ENCODE measurements at places on chromosomes 16 and 17. TPM values are rescaled to one million over a fixed set of nuclear protein-coding genes. Genes with fewer than 3 reads are reported as not detected.

- no peak for DNase-seq
Observed at GRCh38 chr16:65989861-65990604, 376.5 kb upstream of the CDH5 start.

- DNase-seq, result no peak
Observed at GRCh38 chr17:9907883-9908648, 3.0 kb upstream of the RCVRN start.

GRCh38 chr16:50834701-50835100 lies 92.8 kb downstream of the CYLD start:
- no peak for DNase-seq

GRCh38 chr17:50866261-50866949 lies at the start of gene TOB1:
Gene TOB1, minus strand, starts transcription at chr17:50866354. Its CDS starts 2,337 bp downstream, at chr17:50864017.
- DNase-seq, result peak; percentile 99

RNF157 gene
- 21.0 TPM for total RNA-seq

PMFBP1 gene
- total RNA-seq, result 0.96 TPM

RETREG3 gene
- total RNA-seq, result 23.6 TPM

STH gene
- not detected for total RNA-seq

GRCh38 chr16:17232487-17232886 lies 238.3 kb downstream of the XYLT1 start:
- DNase-seq, result no peak

GRAP gene
- 0.46 TPM for total RNA-seq

USP22 gene
- total RNA-seq, result 244 TPM

DNA sequence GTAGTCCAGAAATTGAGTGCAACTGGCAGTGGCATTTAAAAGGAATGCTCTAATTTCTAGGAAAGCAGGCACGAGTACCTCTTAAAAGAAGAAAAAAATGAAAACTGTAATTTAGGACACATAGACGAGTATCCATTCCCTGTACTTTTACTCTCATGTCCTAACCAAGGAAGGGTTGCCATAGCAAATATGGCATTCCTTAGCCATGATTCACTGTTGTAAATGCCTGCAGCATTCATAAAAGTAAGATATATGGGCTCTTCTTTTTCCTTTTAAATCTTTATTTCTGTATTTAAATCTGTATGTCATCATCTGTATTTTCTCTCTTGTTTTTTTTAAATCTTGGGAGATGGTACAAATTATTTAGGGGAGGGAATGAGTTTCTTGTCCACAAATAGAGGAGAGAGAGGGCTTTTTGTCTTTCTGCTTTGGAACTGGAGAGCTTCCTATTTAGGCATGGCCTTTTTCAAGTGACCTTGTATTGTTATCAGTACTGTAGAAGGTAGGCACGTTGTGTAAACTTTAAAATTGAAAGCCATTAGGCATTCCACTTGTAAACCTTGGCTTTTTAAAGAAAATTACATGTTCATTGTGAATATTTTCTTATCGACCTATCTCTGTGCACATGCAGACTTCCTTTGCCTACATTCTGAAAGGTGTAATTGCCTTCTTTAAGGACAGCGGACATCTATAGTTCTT lies 50.0 kb downstream of the TENT4B start:
- DNase-seq, result no peak

PIK3R5 gene
- total RNA-seq, result 0.90 TPM

DNA sequence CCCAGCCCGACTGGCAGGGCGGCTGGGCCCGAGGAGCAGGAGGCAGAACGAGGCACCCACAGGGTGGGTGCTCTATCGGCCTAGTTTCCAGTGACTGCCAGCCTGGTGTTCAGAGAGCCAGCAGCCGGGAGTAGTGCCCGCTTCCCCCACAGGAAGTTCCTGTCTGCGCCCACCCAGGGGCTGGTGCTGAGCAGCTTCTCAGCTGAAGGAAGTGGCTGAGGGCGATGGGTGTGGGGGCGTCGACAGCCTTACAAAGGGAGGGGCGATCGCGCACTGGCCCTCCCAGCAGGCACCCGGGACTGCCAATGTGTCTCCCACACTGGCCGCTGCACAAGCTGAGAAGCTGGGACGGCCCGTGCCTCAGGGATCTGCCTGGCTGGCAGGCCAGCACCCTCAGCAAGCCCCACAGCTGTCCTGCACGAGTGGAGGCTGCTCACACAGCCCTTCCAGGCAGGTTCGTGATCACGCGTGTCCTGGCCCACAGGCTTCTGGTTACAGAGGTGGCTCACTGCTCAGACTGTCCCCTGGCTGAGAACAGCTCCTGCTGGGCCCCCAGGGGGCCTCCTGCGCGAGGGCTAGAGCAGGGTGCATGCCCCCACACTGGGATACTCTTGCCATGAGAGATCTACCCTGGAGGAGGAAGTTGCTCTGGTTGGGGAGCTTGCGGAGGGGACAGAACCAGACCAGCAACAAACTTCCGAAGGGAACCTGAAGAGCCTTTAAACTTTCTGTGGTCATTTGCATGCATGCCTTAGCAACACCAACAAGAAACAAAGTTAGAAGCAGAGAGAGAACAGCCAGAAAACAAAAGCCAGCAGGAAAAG lies 2.5 kb downstream of the RNF166 start:
- DNase-seq, result no peak

GDPD3 gene
- 0.12 TPM for total RNA-seq

DNA sequence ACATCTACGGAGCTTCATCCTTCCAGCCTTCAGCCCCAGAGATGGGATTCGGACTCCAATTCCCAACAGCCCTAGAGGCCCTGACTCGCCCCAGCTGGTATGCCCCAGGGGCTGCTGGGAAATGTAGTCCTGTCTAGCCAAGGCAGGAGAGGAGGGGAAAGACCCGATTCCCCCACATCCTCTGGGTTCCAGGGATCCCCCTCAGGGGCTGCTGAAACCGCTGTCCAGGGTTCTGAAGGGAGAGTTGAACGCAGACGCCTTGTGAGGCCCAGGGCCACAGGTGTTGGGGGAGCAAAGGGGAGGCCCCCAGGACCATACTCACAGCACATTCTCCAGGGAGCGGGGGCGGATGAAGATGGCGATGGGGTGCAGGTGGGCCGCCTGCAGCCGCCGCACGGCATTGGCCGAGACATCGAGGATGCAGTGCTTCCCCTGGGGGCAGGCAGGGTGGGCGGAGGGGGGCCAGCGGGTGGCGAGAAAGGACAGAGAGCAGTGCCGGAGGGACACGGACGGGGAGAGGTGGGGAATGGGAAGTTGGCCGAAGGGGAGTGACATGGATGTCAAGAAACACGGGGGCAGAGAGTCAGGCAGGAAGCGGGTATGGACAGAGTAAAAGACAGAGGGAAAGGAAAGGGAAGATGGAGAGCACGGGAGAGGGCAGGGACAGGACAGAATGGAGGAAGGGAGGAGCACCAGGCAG lies 12.6 kb upstream of the ASGR1 start:
- peak; percentile 86 for DNase-seq

- DNase-seq, result no peak
Observed at GRCh38 chr16:85221771-85222154, 109.5 kb upstream of the CIBAR2 start.

WNT9B gene
- not detected for total RNA-seq

TBC1D28 gene
- not detected for total RNA-seq

CNTNAP4 gene
- not detected for total RNA-seq

DNA sequence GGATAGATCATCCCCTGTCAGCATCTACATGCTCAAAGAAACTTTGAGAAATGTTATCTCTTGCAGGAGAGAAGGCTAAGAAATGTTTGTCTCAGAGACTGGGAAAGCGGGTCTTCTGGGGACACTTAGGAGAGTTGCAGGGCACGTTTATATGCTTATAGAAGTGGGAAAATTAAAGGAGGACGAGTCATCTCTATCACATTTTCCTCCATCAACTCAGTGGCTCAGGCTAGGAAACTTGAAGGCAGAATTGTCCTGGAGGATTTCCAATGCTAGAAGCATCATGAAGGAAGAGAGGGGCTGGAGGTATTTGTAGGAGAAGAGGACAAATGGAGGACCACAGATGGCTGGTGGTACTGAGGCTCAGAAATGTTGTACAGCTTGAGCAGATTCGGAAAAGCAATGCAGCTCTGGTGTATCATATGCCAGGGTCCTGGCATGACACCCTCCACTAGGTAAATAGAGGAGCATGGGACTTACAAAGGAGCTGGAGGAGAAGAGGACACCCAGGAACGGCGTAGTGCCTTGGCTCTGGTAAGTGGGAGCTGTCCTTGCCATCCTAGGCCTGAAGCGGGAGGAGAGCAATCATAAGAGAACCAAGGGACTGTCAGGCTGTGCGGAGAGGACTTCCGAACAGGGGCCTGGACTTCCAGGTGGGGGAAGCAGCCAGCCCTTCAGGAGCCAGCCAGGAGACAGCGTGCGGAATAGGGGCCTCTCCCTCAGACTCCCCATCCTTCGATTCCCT lies 4.5 kb upstream of the HS3ST3B1 start:
- no peak for DNase-seq

DNA sequence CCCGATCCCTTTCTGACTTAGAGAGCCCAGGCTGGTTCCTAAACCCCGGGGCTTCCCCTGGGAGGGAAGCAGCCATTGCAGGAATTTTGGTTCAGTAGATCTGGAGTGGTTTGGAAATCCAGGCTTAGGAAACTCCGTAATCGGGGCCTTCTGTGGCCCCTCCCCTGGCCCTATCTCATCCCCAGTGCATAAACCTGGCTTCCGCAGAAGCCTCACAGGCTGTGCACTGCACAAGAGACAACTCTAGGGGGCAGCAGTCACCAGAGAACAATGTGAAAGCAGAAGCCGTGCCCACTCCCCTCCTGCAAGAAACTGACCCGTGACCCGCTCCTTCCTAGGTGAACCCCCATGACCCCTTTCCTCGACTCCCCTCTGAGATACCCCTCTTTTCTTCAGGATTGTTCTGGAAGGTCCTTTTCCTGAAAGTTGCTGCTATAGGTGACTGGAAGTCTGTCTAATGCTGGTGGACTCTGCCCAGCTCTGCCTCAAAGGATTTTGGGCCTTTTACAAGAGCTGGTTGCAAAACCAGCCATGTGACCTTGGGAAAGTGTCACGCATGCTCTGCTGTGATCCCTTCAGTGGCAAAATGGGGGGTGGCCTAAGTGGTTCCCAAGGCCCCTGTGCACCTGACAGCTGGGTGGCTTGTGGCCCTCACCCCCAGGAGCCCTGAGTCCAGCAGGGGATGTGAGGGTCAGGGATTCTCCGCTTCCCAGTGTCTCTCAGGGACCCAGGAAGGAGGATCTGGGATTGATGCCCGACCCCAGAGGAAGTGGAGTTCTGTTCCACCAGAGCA lies 14.4 kb downstream of the GUCY2D start:
- DNase-seq, result peak; percentile 80

GRCh38 chr16:56192986-56193945 lies 2.0 kb downstream of the GNAO1 start:
- peak; percentile 51 for DNase-seq

DNA sequence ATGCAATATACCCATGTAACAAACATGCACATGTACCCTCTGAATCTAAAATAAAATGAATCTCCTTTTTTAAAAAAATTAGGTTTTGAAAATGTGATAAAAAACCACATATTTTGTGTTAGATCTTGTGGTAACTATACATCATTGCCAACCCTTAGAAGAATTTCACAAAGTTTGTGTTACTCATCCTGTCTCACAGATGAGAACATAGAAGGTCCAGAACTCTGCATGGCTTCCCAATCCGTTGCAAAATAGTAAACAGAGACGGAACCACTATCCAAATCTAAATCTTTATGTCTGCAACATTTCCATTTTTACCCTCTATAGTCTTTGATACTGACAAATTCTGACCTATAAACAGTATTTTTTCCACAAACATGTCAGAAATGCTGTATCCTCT lies 759.9 kb downstream of the KCNJ2 start:
- no peak for DNase-seq

HNF1B gene
- not detected for total RNA-seq

GRCh38 chr17:19415806-19416775 lies 5.1 kb downstream of the RNF112 start:
- DNase-seq, result no peak

Data from neural progenitor cell (in vitro differentiated cells).